Smooth muscle cell of the brain vasculature (primary cell): ENCODE measurements at places on chromosomes 11 and 22.

DNA sequence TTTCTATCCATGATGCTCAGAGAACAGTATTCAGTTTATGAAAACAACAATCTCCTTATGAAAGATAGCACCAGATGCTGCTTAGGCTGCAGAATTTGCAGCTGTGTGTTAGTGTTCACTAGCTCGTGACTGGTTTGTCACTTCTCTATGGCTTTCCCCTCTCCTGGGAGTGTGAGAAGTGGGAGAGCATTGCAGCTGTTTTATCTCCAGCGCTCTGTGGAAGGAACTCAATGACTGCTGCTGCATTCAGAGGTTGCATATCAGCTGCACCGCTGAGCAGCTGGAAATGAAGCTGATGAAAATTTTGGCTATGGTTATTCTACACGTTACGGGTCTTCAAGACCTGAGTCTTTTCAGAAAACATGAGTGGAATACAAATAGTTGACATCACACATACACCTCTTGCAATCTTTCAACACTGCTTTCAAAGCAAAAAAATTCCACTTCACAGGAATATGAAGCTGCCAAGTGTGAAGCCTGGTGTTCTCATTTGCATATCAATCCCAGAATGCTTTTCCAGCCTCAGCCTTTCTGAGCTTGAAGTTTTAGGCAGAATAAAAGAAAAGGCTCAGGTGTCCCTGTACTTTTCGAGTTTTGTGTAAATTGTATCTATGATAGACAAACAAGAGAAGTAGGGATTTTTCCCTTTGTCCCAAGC lies 149.3 kb upstream of the DDI1 start:
- no peak for DNase-seq

DNA sequence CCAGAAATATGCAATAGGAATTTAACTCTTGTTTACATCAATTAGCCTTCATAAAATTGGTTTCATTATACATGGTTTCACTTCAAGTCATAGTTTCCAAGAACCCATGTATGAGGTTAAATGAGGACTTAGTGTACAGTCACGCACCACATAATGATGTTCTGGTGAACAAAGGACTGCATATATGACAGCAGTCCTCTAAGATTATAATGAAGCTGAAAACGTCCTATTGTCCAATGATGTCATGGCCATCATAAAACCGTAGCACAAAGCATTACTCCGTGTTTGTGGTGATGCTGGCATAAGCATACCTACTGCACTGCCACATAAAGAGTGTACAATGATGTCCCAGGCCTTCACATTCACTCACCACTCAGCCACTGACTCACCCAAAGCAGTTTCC lies 31.1 kb downstream of the SMCO4 start:
- no peak for DNase-seq

DNA sequence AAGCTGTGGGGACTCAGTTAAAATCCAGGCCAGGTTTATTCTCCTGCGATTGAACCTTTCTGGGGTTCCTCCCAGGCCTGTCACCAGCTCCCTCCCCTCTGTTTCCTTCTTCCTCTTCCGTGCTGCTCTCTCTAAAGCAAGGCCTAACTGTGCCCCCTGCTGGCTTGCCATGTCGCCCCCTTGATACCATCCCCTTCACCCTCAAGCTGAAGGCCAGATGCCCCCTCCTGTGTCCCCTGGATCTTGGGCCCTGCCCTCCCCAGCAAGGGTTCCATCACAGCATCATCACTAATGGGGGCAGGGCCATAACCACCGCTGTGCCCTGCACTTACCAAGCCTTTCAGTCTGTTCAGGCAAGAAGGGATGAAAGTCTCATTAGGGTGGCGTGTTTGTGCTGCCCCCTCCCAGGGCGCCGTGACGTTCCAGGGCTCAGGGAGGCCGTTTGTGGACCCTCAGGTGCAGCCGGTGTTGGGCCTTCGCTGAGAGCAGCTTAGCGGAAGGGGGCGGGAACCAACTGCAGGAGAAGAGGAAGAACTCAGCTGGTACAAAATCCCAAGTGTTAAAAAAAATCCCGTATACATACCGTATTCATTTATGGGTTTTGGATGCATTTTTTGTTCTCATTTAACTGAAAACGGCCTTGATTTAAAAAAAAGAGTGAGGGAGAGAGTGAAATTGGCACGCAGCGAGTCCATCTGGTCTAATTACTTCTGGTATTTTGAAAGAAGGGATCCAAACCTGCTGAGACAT lies 69.9 kb downstream of the MPPED1 start:
- no peak for DNase-seq

DNA sequence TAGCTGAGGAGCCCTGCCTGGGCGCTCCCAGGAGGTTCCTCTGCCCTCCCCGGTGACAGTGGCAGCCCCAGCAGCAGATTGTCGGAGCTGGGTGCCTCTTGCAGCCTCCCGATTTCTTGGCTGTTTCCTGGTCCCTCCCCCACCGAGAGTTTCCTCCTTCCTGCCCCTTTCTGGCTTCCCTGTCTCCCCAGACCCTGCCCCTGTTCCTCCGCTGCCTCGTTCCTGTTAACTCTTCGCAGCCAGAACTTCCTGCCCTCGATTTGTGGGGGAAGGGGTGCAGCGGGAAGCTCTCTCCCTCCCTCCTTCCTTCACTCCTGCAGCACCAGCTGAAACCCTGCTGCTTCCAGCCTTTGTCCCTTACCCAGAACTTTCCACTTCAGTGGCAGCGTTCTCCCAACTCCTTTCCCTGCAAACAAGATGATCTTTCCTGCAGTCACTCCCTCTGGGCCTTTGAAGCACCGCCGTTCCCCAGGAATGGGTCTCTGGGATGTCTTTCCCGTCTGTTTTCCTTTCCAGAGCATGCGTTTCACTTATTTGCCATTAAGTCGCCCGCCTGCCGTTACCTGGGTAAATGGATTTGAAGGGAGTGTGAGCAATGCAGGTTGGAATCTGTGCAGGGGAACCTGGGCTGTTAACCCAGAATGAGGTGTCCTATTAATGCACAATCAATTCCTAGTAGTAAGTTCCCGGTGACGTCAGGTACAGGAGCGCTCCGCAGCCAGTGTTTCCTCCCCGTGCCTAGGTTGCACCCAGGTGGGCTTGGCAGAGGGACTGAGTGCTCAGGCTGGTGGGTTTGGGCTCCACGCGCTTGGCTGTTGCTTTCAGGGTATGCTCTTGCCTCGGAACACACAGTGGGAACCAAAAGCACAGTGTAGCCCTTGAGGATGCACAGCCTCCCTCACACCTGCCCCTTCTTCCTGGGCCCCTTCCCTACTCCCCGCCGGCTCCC lies 4.3 kb downstream of the GRK2 start:
- DNase-seq = no peak

GRCh38 chr11:46295312-46296058 lies 18.0 kb downstream of the CREB3L1 start:
- no peak for DNase-seq

- DNase-seq = no peak
Observed at GRCh38 chr11:43968719-43969118, 26.3 kb downstream of the C11orf96 start.

DNA sequence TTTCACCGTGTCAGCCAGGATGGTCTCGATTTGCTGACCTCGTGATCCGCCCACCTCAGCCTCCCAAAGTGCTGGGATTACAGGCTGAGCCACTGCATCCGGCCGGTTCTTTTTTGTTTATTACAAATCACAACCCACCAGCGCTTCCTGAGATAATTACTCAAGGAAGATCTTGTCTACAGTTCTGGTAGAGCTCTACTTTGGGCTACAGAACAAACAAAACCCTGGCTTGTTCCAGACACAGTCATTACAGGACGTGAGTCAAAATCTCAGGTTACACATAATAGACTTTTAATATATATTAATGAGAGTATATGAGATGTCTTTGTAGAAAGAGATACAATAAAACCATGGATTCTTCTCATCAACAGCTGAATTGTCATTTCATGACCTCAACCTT lies 42.8 kb upstream of the NUP50 start:
- no peak for DNase-seq

GRCh38 chr22:19694696-19695095 lies 19.6 kb upstream of the SEPTIN5 start:
- no peak for DNase-seq

DNA sequence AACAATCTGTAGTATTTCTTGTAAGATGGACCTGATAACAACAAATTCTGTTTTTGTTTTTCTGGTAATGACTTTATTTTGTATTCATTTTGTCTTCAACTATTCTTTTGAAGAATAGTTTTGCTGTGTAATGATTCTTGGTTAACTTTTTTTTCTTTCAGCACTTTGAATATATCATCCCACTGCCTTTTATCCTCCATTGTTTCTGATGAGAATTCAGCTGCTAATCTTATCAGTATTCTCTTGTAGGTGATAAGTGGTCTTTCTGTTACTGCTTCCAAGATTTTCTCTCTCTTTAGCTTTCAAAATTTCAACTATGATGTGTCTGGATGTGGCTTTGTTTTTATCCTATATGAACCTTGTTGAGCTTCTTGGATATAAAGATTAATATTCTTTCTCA lies 21.5 kb downstream of the GALNT18 start:
- DNase-seq = no peak

DNA sequence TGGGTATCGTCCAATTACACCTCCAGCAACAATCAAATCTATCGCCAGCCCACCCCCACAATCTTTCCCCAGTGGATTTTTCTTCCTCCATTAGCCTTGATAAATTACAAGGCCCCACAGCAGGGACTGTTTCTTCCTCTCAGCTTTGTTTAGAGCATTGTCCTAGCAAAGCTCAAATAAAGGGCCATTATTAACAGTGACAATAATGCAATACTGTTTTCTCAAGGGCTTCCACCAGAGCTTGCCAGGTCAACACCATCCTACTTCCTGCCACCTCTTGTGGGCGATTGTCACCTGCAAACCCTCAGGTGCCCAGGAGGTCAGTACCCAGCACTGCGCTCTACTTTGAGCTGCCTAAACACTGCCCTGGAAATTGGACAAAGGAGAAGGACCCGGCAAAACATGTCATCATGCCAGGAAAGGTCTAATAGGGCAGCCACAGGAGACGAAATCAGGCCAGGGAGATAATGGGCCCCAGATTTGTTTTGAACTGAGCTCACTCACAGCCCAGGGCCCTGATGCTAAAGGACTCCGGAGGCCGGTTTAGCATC lies 95.2 kb downstream of the ABTB2 start:
- no peak for DNase-seq

GRCh38 chr11:123033895-123034294 lies 28.0 kb downstream of the HSPA8 start:
- DNase-seq = no peak

GRCh38 chr11:36142439-36142838 lies 146.8 kb downstream of the COMMD9 start:
- DNase-seq = no peak

- no peak for DNase-seq
Observed at GRCh38 chr11:104572279-104572678, 326.0 kb downstream of the CASP12 start.

GRCh38 chr11:27217948-27218420 lies 145.0 kb downstream of the CCDC34 start:
- DNase-seq = no peak

- DNase-seq = no peak
Observed at GRCh38 chr11:134733646-134734045, 321.6 kb upstream of the B3GAT1 start.

- peak; percentile 89 for DNase-seq
Observed at GRCh38 chr22:37546437-37547250, 13.6 kb upstream of the CDC42EP1 start.

GRCh38 chr11:29612423-29612822 lies 404.4 kb downstream of the KCNA4 start:
- DNase-seq = no peak

DNA sequence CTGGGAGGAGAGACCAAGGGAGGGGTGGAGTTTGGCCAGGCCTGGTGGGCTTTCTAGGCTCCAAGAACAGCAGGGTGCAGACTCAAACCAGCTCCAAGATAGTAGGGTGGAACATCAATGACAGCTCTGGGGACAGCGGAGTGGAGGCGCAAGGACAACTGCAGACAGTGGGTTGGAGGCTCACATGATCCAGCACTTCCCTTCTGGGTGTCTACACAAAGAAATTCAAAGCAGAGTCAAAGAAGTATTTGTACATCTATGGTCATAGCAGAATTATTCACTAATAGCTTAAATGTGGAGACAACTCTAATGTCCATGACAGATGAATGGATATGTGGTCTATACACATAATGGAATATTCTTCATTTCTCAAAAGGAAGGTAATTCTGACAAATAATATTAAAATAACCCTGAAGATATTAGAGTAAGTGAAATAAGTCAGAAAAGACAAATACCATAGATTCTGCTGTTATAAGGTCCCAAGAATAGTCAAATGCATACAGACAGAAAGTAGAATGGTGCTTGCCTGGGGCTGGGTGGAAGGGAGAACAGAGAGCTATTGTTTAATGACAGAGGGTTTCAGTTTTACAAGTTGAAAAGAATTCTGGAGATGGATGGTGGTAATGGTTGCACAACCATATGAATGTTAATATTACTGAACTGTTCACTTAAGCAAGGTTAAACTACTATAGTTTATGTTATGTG lies 5.5 kb upstream of the GAB4 start:
- DNase-seq = no peak
